ENCODE measurements at places on chromosomes 6 and 20.
A peak's percentile ranks its signal among the peaks of the same experiment; 100 is the strongest.

DNA sequence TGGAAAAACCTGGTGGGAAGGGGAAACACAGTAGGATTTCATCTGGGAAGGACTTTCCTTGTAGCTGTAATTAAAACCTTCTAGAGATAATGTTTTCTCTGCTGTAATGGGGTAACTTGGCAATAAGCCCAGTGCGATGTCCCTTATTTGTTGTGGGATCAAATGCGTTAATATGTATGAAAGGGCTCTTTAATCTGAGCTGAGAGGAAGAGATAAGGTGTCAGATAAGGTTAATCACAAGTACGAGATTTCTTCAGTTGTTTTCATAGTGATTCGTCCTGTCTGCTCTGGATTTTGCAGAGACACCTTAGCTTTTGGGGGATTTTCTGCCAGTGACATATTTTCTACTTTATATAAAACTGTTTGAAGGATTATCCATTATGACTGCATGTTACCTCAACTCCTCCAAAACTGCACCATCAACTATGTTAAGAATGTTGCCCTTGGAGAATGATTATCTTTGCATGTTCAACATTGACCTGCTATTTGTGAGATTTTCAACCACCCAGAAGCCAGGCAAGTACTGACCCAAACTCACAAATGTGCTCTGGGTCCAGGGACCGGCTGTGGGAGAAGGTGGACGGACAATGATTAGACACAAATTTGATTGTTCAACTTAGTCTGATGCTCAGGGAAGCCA, 21.2 kb upstream of the ELOVL5 start:
- no peak for DNase-seq

DNA sequence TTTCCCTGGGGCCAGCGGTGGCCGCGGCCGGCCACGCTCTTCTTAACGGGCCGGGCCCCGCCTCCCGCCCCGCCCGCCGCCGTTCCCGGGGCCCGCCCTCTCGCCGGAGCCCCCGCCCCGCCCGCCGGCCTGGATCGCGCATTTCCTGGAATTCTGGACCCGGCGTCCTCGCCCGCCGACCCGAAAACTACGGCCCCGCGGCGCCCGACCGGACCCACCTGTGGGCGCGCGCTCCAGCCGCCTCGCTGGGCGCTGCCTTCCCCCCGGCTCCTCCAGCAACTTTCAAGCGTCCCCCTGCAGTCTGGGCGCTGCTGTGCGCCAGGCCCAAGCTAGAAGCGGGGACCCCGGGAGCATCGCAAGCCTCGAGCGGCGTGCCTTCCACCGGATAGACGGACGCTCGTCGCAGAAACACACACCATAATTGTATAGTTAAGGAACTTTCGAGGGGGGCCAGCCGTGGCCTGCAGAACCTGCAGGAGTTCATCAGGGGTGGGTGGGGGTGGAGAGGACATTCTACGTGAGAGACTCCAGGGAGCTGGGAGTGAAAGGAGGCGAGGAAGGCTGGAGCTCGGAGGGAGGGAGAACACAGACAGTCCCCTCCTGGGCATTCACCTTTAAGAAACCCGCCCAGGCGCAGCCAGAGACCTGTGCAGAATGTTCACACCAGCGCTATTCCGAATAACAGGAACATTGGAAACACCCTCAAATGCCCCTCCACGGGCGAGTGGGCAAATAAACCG, at the start of gene ADA:
Gene ADA, minus strand, starts transcription at position 16 of the 740 bp plus-strand sequence. CDS start 92 bp downstream, outside the sequence.
- DNase-seq = no peak

GRCh38 chr20:5222919-5223634, 93.7 kb downstream of the PROKR2 start:
- peak; percentile 26 for DNase-seq

DNA sequence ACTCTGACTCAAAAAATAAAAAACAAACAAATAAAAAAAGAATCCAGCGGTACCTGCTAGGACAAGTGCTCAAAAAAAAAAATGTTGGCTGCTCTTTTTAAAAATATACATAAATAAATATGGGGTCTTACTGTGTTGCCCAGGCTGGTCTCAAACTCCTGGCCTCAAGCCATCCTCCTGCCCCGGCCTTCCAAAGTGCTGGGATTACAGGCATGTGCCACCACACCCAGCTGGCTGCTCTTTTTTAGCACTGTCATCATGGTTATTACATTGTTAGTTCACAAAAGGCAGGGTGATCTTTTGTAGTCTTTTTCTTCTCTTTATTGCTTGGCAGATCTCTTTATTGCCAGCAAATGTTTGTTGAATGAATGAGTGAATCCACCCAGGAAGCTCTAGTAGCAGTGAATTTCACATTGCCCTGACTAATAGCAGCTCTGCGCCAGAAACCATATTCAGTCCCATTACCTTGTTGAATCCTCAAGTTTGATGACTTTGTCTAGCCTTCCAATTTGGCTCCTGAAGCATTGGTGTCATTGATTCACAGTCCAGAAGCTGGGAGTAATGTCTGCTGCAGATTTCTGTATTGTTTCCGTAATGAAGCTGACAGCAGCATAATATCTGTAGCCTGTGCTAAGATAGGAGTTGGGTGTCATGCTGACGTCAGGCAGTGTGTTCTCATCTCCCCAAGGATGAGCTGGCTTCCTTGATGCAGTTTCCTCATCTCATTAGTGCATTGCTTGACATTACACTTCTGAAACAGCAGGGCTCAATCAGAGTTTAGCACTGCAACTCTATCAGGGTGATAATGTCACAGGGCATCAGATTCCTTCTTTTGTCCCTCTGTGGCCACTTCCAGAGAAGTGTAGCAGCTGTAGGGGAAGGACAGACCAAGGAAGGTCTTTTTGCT, 84.9 kb upstream of the TGM3 start:
- DNase-seq = peak; percentile 38

- no peak for DNase-seq
These were observed 12.3 kb downstream of the PKIB start for GRCh38 chr6:122622479-122622878.

GRCh38 chr6:155078331-155078745, 83.2 kb downstream of the TIAM2 start:
- no peak for DNase-seq
